Effector memory CD8-positive, alpha-beta T cell (primary cell): ENCODE measurements at places on chromosomes 6 and 20.

GRCh38 chr6:111672761-111673450, 67.2 kb upstream of the TRAF3IP2 start:
- no peak for DNase-seq

GRCh38 chr6:84017709-84018452, 15.7 kb upstream of the MRAP2 start:
- DNase-seq = no peak

DNA sequence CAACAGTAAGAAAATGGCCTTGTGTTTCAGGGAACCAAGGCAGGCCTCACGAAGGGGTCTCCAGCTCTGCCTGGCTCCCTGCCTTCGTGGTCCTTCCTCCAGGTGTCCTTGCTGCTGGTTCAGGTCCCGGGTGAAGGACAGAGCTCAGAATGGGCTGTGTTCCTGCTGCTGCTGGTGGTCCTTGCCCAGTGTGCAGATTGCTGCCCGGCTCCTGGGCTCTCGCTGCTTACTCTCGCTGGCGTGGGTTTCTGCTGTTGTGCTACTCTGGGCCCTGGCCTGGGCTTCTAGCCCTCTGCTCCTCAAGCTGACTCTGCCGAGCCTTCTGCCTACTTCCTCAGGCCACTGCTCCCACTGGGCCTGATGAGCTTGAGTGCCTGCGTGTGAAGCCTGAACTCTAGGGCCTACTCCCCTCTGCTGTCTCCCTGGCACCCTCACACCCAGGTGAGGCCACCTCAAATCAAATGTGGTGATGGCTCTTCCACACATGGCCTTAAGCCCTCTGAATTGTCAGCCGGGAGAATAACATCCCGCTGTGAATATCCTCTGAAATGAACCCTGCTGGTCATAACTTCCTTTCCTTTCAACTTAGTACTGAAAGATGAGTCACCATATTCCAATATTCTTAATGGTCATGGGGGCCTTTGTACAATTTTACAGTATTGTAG, 171.6 kb downstream of the FOXC1 start:
- DNase-seq = no peak

- DNase-seq = no peak
Observed at GRCh38 chr6:19578481-19578880, 258.7 kb upstream of the ID4 start.

DNA sequence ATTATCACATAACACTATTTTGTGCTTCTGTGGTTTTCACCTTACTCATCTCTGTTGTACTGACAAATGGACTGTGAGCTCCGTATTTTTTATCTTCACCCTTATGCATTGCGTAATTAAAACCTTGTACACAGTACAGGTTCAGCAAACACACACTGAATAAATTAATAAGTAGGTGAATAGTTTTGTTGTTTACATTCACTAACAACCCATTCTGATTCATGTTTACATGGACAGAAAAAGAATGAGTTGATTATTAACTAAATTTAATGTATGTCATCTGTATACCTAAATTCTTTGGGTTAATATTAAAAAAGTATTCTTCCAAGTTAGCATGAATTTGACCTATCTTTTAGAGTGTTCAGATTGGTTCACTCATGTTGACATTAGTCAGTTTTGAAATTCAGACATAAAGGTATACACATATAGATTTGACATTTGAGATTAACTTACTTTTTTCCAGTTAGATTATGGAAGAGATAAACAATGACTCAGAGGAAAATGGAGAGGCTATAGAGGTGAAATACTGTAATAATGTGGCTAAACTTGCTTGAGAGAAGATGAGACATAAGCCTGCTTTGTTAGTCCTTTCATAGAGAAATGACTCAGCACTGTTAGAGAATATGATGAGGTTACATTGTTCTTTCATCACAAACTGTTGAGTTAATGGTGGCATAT, 541.7 kb upstream of the FLRT3 start:
- no peak for DNase-seq
